ENCODE measurements at places on chromosomes 13 and 19.

GRCh38 chr13:31891472-31891871 is 140.1 kb upstream of the FRY start:
- no peak for DNase-seq

DNA sequence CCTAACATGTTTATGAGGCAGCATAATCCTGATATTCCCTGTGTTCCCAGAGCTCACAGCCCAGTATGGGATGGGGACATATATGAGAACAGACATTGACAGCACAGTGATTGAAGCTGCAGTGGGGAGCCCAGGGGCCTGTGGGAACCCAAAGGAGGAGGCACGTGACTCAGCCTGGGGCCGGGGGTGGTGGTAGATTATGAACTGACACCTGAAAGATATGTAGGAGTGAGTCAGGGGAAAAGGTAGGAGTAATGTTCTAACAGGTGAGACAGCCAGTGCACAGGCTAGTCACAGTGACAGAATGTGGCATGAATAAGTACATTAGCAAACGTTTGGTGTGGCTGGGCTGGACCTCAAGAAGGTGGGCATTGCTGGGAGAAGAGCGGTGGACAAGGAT is 29.0 kb downstream of the CKM start:
- DNase-seq = no peak

DNA sequence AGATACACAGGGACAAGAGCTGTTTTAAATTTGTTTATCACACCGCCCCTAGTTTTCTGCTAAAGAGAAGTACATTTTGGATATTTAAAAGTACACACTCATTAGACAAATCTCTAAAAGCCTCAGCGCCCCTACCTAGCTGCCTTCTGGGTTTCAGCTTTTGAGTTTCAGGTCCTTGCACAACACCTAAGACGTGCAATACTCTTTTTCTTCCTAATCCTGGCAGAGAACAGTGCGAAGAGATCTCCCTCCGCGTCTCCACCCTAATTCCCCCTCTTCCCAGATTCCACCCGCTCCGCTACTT is 421 bp upstream of the KLF5 start:
- no peak for DNase-seq

GRCh38 chr13:107365466-107366215 is 797.7 kb upstream of the ARGLU1 start:
- no peak for DNase-seq

- DNase-seq = no peak
These were observed 968 bp downstream of the RAVER1 start for GRCh38 chr19:10332158-10332964.

DNA sequence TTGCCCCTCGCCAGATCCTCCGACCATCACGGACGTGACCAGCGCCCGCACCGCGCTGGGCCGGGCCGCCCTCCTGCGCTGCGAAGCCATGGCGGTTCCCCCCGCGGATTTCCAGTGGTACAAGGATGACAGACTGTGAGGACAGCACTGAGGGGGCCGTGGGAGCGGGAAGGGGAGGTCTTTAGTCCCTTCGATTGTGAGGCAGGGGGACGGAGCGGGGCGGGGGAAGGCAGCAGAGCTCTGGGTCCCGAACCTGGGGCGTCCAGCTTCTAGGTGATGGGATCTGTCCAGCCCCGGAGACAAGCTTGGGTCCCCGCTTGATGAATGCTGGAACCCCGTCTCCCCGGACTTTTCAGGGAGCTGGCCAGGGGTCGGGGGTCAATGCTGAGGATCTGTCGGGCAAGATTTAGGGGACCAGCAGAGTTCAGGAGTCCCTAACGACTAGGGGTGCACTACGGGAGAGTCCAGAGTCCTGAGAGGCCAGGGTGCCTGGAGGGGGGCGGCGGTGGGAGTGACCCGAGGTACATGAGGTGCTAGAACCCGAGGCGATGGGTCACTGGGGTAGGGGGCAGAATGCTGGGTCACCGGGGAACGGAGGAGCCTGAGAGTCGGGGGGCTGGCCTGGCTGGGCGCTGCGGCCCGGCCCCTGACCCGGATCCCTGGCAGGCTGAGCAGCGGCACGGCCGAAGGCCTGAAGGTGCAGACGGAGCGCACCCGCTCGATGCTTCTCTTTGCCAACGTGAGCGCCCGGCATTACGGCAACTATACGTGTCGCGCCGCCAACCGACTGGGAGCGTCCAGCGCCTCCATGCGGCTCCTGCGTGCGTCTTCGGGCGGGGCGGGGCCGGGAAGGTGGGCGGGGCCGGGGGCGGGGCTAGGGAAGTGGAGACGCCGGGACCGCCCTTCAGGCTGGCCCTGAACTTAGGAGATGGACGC is 14.6 kb downstream of the VSIG10L start:
- DNase-seq = no peak

DNA sequence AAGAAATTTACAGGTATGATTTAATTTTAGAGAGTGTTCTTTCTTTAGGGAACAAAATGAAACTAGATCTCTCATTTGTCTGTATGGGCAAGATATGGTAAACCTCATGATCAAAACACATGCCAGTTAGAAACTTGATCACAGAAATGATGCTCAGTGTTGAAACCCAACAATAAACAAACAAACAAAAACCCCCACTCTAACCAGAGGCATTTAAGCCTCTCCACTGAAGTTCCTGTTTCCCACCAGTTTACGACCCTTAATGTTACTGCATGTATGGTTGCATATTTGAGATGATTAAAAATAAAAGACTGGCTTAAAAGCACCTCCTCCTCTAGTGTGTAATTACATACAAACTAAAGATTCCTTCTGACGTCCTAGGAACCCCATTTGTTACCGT is 293.3 kb upstream of the MAB21L1 start:
- no peak for DNase-seq

- DNase-seq = peak; percentile 53
These were observed 16.1 kb upstream of the USP29 start for GRCh38 chr19:57103573-57104277.

- no peak for DNase-seq
These were observed 106.9 kb downstream of the POSTN start for GRCh38 chr13:37491661-37492060.

GRCh38 chr13:66546534-66547379 is 683.4 kb downstream of the PCDH9 start:
- no peak for DNase-seq

GRCh38 chr13:50401049-50401505 is 385.8 kb downstream of the KCNRG start:
- DNase-seq = no peak

GRCh38 chr13:95756072-95756471 is 79.1 kb downstream of the DNAJC3 start:
- no peak for DNase-seq

- DNase-seq = no peak
These were observed 32.5 kb downstream of the BRD4 start for GRCh38 chr19:15299568-15300409.

GRCh38 chr19:2221918-2222317 is 14.2 kb downstream of the PLEKHJ1 start:
- no peak for DNase-seq

GRCh38 chr19:43286096-43286495 is 16.8 kb upstream of the PSG9 start:
- no peak for DNase-seq

DNA sequence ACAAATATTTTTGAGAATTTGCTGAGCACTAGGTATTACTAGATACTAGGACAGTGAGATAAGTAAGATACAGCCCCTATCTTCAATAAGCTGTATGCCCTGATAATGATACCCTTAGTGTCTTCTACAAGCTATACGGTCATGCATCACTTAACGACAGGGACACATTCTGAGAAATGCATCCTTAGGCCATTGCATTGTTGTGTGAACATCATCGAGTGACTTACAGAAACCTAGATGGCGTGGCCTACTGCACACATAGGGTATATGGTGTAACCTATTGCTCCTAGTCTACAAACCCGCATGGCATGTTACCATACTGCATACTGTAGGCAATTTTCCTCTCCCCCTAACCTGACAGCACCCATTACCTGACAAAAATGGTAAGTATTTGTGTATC is 64.9 kb downstream of the LRCH1 start:
- no peak for DNase-seq

GRCh38 chr19:35153701-35154524 is 622 bp upstream of the FXYD5 start:
- DNase-seq = no peak
